ENCODE measurements at places on chromosomes 4 and X.

DNA sequence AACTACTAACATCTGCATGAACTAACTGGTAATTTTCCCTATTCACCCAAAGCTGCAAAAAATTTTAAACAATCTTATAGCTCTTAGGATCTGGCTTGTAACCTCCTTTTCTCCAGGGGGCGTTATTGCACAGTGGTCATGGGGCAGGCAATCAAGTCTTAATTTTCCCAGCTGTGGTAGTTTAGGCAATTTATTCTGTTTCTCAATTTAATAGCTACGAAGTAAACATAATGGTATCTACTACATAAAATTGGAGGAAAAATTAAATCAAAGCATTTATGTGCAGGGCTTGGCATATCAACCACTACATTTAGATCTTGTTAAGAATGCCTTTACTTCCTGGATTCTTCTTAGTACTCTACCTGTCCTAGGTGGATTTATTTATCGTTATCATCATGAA is 137.4 kb upstream of the GUCY1A1 start:
- DNase-seq = no peak

- no peak for DNase-seq
These were observed 1.1 kb upstream of the GPM6A start for GRCh38 chr4:175813204-175813603.

GRCh38 chrX:39117101-39117500 is 315.8 kb downstream of the MID1IP1 start:
- DNase-seq = no peak

DNA sequence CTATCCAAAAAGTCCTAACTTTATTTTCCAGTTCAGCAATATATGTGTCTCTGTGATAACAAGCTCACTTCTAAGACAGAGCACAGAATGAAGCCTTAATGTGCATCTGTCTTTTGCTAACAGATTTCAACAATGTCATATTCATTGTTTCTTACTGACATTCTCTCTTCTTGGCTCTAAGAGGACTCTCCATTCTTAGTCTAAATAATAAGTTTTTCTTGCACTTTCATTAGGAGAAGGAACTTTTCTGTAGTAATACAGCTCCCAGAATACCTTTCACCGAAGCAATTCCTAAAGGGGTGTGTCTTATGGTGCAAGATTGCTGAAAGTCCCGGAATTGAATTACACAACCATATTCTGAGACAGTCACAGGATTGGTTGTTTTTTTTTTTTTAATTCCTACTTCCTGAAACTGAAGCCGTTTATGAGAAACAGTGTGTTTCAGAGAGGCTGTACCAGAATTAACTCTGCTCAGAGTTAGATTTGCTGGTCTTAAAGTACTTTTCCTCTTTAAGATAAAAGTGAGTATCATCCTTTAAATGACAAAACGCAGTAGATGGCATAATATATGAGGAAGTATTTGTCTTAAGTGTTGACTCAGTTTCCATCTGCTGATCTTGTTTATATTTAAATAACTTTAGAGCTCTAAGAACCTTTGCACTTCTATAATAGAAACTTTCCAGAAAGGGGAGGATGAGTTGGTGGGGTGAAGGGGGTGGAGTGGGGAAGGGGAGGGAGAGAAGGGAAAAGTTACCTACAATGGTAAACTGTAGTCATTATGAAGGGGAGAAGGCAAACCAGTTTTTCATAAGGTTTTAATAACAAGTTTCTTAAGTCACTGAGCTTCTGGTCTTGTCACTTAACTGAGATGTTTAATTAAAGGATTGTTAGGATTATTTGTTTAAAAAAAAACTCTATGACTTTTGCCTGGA is at the start of gene ALPK1:
TSS of gene ALPK1 (plus strand) at position 421 of the 932 bp plus-strand sequence.
- DNase-seq = no peak

DNA sequence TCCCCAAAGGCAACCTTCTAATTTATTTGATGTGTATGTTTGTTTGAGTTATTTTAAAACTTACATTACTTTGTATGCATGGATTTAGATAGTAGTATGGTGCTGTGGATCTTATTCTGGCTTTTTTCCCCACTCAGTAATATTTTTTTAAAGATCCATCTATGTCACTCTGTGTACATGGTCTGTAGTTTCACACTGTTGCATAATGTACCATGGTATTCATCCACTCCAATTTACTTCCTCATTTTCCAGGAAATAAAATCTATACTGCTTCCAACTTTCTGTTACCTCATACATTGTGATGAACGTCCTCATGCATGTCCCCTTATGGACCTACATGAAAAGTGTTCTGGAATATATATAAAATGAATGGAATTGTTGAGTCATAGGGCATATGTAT is 17.6 kb downstream of the ARMCX2 start:
- DNase-seq = no peak

DNA sequence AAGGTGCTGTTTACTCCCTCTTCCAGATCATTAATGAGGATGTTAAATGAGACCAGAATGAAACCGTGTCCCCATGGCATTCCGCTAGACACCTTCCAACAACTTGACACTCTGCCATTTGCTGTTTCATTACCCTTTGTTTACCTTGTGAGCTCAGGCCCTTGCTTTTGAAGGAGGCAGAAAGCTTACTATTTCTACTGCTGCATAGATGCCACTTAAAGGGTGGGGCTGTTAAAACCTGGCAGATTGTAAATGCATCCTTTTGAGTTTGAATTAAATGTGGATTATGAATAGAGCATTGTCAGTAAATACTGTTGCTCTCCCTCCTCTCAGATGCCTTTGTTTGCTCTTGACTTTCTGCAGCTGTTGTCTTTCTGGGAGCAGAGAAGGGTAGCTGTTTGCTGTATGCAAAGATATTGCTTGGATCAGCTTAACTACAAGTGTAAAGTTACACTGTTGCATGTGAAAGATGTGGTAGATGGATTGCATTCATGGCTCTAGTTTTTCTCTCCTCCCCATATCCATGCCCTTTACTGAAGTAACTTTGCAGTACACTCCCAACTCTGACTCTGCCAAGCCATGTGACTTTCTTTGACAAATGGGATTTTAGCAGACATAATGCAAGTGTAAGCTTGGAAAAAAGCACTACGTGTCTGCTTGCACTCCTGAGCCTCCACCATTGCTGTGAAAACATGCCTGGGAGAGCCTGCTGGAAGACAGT is 75.0 kb upstream of the DHX15 start:
- DNase-seq = no peak

DNA sequence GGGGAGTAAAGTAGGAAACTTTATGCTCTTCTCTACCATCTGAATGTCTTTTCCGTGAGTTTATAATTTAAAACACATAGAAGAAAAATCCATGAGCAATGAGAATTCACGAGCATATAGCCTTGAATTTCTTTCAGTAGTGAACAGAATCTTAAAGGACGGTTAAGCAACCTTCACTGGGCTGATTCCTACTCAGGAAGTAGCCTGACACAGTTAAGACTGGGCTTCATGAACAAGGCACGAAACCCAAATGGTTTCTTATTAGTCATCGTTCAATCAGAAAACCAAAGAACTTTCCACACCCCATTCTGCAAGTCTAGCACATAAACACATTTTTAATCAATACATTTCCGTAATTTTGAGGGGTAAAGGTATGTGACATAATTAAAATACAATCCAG is 95.8 kb downstream of the SH3KBP1 start:
- DNase-seq = no peak
